Amniotic stem cell (primary cell): ENCODE measurements at places on chromosomes 12 and 14.
A peak's percentile ranks its signal among the peaks of the same experiment; 100 is the strongest.

DNA sequence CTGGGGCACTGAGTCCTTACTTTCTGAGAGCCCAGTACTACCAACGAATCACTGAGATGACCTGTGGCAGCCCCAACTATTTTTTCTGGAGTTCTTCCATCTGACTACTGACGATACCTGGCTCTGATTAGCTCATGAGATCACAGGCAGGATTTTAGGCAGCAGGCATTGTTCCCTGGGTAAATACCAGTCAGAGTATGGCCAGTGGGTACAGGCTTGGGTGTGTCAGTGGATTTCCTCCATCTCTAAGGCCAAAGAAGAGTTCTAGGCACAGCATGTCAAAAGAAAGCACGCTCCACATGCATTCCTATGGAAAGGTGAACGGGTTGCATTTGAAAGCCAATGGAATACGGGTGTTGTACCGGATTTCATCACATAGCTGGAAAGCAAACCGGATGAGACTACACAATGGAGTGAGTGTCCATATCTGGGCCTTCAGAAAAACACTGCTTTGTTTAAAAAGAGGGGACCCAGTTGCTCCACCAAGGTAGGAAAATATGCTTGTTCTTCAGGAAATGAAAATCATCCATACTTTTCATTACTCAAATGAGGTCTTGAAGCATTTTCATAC lies 55.0 kb downstream of the PAX9 start:
- no peak for DNase-seq

- no peak for DNase-seq
Observed at GRCh38 chr12:103785243-103786031, 55.6 kb downstream of the NT5DC3 start.

DNA sequence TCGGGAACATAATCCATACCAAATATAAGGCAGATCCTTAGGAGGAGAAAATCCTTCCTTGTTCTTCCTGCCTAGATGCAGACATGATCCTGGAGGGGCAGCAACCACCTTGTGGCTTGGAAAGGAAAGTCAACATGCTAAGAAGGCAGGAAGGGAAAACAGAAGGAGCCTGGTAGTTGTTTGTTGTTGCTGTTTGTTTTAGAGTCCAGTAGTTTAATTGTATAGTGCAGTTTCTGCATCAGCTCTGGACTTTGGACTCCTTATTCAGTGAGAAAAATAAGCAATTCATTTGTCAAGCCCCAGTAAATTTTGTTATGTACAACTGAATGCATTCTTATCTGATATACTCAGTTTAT lies 45.7 kb upstream of the APPL2 start:
- DNase-seq: no peak

DNA sequence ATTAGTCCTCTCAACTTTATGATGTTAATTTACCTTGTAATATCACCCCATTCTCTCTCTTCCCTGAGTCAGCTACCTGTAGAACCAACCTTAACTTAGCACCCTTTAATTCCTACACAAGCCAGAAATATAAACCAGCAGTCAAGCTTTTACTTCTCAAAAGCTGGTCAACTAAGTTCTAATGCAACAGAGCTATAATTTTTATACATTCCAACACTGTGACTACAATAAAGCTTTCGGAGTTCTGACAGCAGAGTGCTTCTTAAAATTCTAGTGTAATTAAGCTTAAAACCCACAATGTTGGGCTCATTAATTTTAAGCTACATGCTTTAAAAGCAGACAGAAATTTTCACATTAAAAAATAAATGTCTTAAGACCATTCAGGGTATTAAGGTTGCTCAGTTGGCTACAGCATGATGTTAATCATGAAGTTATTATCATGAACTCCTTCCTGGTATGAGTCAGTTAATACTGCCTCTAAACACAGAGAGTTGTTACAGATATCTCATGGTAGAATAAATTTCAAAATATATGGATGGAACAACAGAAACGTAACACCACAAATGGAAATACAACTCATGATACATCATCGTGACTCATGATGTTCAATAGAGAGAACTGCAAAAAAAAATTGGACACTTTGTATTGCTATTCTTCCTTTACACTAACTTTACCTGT lies 126.7 kb downstream of the EPS8 start:
- peak; percentile 75 for DNase-seq

GRCh38 chr14:97315790-97316189 lies 518.6 kb downstream of the VRK1 start:
- DNase-seq: no peak

- no peak for DNase-seq
Observed at GRCh38 chr12:131747276-131748177, 36.6 kb downstream of the SFSWAP start.

- DNase-seq: no peak
Observed at GRCh38 chr14:86714153-86714552, 1184.2 kb downstream of the FLRT2 start.

- no peak for DNase-seq
Observed at GRCh38 chr14:75158843-75159614, 17.4 kb downstream of the TMED10 start.

GRCh38 chr12:23546756-23547155 lies 402.7 kb downstream of the SOX5 start:
- no peak for DNase-seq

DNA sequence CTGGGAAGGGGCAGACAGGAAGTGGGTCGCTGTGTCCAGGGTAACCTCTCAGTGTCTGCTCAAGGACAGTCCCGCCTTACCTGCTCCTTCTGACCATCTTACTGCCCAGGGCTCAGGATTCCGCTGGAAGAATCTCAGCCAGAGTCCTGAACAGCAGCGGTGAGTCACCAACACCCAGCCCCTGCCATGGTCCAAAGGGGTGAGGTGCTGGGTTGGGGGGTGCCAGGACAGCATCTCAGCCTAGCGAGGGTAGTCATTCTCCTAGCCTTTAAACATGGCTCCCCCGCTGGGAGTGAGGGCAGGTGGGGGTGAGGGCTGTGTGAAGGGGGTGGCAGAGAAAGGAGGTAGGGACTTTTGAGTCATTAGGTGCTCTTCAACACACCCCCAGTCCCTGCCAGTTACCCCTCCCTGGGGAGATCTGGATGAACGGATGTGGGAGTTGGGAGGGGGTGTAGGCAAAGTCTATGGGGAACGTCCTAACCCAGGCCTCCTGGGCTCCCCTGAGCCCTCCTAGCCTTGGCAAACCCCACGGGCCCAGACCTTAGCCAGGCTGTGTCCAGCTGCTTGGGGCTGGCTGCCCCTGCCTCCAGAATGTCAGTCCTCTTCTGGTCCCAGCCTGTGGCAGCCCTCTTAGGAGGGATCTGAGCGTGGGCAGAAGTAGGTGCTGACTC lies 2.5 kb downstream of the TAMALIN start:
- DNase-seq: no peak

- no peak for DNase-seq
Observed at GRCh38 chr14:54106661-54107377, 150.2 kb upstream of the BMP4 start.

GRCh38 chr12:325906-326305 lies 63.2 kb downstream of the KDM5A start:
- DNase-seq: no peak

DNA sequence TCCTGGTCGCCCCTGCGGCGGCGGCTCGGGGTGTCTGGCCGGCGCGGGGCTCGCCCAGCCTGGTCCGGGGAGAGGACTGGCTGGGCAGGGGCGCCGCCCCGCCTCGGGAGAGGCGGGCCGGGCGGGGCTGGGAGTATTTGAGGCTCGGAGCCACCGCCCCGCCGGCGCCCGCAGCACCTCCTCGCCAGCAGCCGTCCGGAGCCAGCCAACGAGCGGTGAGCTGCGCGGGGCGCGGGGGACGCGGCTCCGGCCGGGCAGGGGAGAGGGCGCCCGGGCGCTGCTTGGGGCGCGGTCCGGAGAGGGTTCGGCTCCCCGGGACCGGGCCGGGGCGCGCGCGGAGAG lies at the start of gene LGALS3:
TSS of gene LGALS3 (plus strand) at position 167 of the 342 bp plus-strand sequence. CDS start 8,122 bp downstream, outside the sequence.
- DNase-seq: no peak

- DNase-seq: no peak
Observed at GRCh38 chr12:30754383-30754749, 385 bp downstream of the CAPRIN2 start.

DNA sequence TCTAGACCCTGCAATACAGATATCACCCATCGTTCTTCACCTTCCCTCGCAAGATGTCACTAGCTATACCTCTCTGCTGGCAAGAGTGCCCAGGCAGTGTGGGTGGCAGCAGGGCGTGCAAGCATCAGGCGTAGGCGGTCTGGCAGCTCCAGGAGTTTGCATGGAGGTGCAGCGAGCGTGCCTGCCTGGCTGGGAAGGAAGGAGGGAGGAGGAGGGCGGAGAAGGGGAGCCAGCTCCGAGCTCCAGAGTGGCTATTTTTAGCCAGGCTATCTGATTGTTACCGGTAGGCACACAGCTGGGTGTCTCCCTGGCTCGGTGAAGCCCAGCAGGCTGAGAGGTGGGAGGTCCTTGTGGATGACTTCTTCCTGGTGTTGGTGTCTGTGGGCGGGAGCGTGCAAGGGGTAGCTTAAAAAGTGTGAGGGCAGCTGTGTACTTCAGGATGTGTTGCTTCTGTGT lies 6.2 kb downstream of the FOXJ2 start:
- no peak for DNase-seq

DNA sequence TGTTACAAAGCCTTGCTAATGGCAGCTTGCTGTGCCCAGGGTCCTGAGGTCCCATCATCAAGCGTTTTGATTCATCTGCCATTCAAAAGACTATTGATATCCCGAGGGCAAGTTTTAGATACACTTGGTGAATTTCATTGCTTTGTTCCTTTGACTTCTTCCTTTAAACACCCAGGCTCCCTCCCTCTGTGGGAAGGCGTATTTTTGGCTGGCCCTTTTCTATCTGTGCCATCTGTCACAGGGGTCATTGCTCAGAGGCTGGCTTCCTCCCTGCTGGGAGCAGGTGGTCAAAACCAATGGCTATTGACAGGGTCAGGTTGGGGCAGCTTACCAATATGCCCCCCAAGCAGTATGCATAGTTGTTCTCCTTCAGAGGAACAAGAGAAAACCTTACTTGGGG lies 40.0 kb downstream of the SCN8A start:
- DNase-seq: no peak

DNA sequence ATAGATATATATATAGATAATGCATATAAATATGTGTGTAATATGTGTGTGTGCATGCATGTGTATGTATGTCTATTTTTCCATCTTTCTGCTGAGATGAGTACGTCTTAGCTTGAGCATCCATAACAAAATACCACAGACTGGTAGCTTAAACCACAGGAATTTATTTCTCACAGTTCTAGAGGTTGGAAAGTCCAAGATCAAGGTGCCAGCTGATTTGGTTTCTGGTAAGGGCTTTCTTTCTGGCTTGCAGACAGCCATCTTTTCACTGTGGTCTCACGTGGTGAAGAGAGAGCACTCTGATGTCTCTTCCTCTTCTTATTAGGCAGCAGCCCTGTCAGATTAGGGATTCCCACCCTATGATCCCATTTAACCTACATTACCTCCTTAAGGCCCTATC lies 47.3 kb downstream of the ACSM4 start:
- DNase-seq: no peak

DNA sequence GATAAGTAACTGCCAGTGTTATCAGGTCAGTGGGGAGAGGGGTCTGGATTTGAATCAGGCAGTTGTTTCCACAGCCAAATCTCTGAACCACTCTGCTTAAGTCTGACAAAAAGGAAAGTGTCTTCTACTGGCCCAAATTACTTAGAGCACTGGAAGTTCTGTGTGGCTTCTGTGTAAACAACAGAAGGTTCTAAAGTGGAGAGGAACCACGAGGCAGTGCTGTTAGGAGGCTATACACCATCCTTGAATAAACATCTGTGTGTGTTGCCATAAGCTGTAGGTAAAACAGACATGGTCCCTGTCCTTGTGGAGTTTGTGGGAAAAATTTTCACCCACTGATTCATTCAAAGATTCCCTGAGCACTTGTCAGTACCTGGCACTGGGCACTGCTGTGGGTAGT lies 50.0 kb downstream of the GALNT4 start:
- DNase-seq: no peak

GRCh38 chr12:2287151-2287550 lies 234.4 kb downstream of the CACNA1C start:
- no peak for DNase-seq

GRCh38 chr14:35628989-35629388 lies 95.0 kb downstream of the INSM2 start:
- DNase-seq: no peak

DNA sequence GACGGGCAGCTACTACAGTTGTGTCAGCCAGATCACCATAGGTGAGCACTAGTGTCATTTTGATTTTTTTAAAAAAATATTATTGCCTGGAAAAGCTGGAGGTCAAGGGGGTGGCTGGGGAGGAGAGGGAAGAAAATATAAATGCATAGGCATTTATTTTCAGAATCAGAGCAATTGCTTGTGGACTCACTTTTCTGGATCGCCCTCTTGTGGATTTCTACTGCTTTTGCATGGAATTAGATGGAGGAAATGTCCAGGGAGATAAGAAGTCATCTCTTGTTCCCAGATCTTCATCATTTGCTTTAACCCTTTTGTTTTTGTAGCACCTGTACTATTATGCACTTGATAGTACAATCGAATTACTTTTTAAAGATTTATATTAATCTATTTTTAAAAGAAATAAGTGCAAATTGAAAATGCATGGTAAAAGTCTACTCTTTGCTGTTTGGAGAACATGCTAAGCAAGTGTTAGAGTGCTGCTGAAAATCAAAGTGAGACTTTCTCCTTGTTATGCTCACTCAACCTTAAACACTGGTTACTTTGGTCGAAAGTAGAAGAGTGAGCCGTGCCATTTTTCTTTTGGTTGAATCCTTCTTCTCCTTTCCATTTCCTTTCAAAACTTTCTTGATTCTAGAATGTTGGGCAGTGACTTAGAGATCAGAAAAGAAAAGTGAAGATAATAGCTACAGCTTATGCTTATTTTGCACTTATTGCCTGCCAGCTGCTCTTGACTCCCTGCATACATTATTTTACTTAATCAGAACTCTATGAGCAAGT lies 60.6 kb upstream of the ANO4 start:
- DNase-seq: peak; percentile 53

DNA sequence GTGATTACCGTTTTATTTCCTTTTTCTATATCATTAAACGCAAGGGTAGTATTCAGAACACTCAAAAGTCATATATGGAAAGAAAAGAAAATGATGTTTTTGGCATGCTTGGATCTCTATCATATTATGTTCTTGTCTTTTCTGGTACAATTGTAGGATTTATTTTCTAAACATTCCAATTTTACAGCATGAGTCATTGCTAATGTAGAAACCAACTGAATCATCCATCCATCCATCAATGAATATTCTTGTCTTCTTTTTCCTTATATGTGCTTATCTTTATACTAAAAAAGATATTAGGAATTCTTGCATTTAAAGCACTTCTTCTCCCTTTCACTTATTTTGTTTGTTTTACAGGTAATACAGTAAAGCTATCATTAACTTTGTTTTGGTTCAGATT lies 20.4 kb upstream of the AMIGO2 start:
- DNase-seq: no peak

- DNase-seq: no peak
Observed at GRCh38 chr14:100856056-100856950, 30.4 kb downstream of the MEG3 start.

- DNase-seq: no peak
Observed at GRCh38 chr12:1855241-1855640, 34.9 kb downstream of the LRTM2 start.

- no peak for DNase-seq
Observed at GRCh38 chr14:65333943-65334687, 78.4 kb upstream of the FUT8 start.

- DNase-seq: no peak
Observed at GRCh38 chr12:22283508-22283907, 51.0 kb downstream of the ST8SIA1 start.
